Posterior cingulate gyrus (tissue), 11 donors: ENCODE measurements at places on chromosomes 7 and 10.

GRCh38 chr10:124477614-124478363 lies 16.2 kb downstream of the LHPP start:
- DNase-seq, result no peak

DNA sequence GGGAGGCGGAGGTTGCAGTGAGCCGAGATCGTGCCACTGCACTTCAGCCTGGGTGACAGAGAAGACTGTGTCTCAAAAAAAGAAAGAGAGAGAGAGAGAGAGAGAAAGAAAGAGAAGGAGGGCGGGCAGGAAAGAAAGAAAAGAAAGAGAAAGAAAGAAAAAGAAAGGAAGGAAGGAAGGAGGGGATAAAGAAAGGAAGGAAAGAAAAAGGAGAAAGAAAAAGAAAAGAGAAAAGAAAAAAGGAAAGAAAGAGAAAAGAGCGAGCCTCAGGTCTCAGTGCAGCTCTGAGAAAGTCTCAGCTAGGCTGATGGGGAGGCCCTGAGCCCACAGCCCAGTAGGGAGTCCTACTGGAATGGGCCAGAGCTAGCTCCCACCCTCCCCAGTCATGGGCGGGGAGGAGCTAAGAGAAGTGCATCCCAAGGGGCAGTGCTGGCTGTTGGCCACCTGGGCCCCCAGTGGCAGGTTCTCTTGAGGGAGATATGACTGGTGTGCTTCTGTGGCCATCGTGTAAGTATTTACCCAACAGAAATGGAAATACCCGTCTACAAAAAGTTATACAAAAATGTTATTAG lies 69.3 kb downstream of the ABRAXAS2 start:
- DNase-seq, result peak; percentile 8

- no peak for DNase-seq
Measured at GRCh38 chr7:110868458-110868857, 222.5 kb upstream of the LRRN3 start.

- DNase-seq, result no peak
Measured at GRCh38 chr7:52689912-52690311, 345.5 kb upstream of the POM121L12 start.

GRCh38 chr7:20491284-20491683 lies 124.2 kb upstream of the ABCB5 start:
- DNase-seq, result no peak

DNA sequence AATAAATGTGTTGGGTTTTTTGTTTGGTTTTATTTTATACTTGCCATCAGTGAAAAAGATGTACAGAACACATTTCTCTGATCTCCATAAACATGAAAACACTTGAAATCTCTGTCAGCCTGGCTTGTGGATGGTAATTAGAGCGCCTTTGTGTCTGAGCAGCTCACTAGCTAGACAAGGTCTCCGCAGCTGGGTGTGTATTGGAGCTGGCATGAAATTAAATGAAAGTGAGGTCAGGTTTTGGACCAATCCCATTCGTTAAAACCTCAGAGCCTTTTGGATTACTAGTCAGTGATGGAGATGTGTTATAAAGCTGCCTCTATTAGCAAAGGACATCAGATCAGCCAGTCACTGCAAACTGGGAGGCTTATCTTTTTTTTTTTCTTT lies 2.7 kb downstream of the FRAT1 start:
- no peak for DNase-seq

DNA sequence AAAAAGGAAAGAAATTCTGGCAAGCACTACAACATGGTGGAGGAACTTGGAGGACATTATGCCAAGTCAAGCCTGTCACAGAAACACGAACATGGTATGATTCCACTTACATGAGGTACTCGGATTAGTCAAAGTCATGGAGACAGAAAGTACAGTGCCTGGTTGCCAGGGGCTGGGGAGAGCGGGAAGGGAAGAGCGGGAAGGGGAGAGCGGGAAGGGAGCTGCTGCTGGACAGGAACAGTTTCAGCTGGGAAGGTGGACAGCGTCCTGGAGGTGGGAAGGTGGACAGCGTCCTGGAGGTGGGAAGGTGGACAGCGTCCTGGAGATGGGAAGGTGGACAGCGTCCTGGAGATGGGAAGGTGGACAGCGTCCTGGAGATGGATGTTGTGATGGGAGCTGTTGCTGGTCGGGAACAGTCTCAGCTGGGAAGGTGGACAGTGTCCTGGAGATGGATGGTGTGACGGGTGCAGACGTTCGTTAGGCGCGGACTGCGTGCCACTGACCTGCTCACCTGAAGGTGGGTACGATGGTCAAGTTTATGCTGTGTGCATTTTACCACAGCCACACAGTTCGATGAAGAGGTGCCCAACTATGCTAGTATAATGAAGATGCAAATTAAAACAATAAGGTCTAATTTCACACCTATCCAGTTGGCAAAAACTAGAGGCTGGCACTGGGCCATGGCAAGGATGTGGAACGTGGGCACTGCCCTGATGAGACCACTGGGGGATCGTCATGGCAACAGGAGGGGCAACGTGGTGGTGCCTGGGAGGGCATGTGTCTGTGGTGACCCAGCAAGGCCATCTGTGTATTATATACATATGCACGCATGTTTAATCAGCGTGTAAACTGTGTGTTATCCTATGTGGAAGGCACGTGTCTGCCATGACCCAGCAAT lies 103.8 kb downstream of the NKX6-2 start:
- DNase-seq, result peak; percentile 8

GRCh38 chr10:71816421-71816851 lies 34.6 kb downstream of the PSAP start:
- no peak for DNase-seq

- DNase-seq, result peak; percentile 59
Measured at GRCh38 chr7:135164357-135165061, 6.0 kb downstream of the CYREN start.

DNA sequence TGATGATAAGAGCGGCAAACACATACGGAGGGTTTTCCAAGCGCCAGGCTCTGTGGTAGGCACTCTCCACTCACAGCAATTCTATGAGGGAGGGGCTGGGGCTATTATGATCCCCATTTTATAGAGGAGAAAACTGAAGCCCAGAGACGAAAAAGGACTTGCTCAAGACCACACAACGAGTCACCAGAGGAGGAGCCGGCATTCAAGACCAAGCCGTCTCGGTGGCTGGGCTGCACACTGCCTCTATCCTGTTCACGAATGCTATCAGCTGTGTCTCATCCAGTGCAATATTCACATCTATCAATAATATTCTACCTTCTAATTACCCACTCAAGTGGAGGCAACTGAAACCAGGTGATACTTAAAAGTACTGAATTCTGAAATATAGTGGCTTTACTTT lies 67.8 kb upstream of the NMT2 start:
- DNase-seq, result no peak

DNA sequence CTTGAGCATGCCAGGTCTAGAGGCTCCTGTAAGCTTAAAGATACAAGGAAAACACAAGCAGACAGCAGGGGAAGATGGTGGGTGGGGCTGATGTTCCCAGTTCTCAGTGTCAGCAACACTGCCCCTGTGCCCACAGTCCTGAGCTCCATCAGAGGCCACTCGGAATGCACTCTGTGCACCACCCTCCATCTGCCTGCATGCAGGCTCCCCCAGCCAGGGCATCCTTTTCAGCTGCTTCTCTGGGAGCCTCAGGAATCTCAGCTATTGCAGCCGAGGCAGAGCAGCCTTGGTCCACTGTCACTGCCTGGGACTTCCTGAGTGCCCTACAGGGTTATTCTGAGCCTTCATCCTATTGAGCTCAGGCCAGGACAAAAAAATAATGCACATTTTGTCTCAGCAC lies 22.2 kb downstream of the LBX1 start:
- no peak for DNase-seq

GRCh38 chr10:89670926-89671325 lies 25.9 kb upstream of the PANK1 start:
- no peak for DNase-seq

- DNase-seq, result no peak
Measured at GRCh38 chr7:71883415-71883814, 528.7 kb downstream of the CALN1 start.

DNA sequence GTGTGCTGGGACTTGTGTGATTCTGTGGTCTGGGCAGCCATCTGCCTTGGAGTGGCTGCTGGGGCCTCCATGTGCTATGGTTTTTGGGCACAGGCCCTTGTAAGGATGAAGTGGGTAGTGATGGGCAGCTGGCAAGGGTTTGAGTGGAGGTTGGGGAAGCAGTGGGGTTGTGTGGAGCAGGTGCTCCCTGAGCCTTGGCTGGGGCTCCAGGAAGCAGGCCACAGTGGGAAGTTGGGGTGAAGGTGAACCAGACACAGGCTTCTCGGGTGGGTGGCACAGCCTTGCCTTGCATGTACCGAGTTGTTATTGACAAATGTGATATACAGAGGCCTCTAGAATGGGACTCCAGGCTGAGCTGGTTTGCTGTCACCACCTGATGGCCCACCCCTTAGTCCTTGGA lies 82.3 kb downstream of the ADCY1 start:
- DNase-seq, result no peak

DNA sequence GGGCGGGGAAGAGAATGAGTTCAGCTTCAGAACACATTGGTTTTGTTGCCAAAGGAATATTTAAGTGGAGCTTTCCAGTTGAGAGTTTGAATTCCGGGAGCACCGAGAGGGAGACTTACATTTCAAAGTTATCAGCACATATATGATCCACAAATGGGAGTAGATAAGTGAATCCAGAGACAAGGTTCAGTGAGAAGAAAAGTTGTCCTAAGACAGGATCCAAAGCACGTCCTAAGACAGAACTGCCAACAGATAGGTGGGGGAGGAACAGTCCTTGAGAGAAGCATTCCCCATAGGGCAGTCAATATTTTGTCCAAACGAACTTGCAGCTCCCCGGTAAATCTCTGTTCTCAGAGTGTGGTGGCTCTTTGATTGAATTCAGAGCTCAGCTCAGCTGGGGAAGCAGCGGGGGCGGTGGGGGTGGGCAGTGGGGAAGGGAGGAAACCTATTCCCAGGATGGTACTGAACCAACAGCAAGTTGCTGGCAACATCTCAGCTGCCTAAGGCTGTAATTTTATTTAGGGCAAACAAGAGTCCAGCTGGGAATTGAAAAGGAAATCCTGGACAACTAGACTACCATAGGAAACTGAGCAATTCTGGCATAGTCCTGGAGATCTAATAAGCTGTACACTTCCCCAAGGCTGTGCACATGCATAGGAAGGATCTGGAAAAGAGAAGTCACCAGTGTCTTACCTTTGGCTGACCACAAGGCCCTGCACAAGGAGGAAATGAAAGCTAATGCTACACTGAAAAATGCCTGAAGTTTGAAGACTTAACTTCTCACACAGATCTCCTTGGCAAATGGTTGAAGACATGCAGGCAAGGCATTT lies 94.2 kb upstream of the CXCL12 start:
- no peak for DNase-seq

DNA sequence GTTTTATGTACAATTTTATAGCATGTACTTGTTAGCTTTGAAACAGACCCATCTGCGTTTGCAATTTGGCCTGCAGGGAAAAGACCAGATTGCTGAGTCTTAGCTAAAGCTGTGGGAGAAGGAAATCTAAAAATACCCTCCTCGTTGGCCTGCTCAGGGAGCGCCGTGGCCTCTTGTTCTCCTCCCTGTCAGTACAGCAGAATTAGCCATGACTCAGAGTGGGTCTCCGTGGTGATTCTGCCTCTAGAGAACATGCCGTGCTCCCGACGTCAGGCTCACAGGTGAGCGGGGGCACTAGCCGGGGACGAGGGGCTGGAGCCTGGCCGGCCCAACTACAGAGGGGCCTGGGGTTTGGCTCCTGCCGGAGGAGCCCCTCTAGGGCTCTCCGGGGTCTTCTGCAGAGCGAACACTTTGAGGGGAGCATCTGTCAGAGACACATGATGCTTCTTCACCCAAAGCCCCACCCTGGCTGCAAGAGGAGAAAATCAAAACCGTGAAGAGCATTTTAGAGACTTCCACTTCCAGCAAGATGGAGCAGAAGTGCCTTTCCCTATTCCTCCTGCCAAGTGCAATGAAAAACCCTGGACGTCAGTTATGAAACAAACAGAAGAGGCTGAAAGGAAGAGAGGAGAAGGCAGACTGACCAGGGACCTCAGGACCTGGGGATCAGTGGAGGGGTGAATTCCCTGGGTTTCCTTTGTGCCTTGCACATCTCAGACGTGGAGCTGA lies 98.9 kb downstream of the LHPP start:
- peak; percentile 46 for DNase-seq

GRCh38 chr10:124296121-124296812 lies 122.5 kb downstream of the OAT start:
- DNase-seq, result no peak

DNA sequence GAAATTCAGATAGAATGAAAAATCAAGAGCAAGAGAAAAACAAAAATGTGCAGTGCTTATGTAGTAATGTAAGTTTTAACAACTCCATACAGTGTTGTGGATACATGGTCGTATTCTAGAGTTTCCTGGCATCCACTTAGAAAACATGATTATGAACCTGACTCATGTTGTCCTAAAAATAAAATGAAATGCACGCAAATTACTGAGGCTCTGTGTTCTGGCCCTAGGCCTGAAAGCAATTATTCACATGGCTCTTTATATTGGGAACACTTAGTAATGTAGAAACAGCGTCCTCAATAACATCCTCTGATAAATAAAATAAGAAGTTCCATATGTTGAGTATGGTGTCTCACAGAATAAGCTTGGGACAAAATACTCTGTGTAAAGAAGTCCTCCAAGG lies 200.2 kb upstream of the SEMA3E start:
- no peak for DNase-seq

DNA sequence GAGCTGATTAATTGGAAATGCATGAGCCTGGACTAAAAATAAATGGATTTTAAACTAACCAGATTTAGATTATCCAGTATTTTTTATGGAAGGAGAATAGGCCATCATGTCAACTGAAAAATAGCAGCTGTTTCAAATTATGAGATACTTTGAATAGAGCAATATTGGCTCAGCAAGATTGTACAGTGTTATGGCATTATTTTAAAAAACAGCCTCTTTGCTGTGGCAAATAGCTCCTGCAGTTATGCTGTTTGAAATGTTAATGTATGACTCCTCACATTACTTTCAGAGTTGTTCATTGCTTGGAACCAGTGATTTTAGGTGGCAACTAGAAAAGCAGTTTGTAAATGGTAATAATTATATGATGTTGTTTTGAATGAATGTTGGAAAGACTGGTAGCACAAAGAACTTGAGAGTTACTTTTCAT lies 244.5 kb downstream of the KIAA1217 start:
- no peak for DNase-seq

- DNase-seq, result no peak
Measured at GRCh38 chr10:28690545-28690944, 13.2 kb downstream of the BAMBI start.

DNA sequence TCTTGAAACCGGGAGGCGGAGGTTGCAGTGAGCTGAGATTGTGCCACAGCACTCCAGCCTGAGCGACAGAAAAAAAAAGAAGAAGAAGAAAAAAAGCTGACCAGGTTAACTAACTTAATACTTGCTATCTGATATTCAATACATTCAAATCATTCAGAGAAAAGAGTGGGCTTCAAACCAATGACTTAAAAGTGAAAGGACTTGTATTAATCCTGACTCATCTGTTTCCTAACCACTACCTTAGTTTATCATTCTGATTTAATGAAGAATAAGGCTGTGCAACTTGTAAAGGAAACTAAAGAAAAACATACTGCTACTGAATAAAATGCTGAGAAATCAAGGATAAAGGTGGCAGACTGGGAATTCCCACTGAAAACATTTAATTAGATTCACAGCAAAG lies 128.4 kb downstream of the NRBF2 start:
- no peak for DNase-seq
